Anterior cingulate cortex (tissue), 58 donors: ENCODE measurements at places on chromosomes 3 and 15.

- no peak for DNase-seq
These were observed 85.1 kb downstream of the STAG1 start for GRCh38 chr3:136667081-136667480.

DNA sequence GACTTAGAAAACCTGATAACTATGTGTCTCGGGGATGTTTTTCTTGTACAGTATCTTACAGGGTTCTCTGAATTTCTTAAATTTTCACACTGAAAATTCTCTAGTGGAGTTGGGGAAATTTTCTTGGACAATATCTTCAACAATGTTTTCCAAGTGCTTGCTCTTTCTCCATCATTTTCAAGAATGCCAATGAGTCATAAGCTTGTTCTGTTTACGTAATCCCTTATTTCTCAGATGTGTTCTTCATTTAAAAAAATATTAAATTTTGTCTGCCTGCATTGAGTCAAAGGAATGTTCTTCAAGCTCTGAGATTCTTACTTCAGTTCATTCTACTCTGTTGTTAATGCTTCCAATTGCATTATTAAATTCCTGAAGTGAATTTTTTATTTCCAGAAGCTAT lies 21.9 kb upstream of the PLSCR2 start:
- no peak for DNase-seq

DNA sequence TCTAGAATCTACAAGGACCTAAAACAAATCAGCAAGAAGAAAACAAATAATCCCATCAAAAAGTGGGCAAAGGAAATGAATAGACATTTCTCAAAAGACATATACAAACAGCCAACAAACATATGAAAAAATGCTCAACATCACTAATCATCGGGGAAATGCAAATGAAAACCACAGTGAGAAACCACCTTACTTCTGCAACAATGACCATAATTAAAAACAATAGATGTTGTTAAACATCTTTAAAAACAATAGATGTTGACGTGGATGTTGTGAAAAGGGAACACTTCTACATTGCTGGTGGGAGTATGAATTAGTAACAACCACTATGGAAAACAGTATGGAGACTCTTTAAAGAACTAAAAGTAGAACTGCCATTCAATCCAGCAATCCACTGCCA lies 96.2 kb downstream of the CBLB start:
- DNase-seq, result no peak

DNA sequence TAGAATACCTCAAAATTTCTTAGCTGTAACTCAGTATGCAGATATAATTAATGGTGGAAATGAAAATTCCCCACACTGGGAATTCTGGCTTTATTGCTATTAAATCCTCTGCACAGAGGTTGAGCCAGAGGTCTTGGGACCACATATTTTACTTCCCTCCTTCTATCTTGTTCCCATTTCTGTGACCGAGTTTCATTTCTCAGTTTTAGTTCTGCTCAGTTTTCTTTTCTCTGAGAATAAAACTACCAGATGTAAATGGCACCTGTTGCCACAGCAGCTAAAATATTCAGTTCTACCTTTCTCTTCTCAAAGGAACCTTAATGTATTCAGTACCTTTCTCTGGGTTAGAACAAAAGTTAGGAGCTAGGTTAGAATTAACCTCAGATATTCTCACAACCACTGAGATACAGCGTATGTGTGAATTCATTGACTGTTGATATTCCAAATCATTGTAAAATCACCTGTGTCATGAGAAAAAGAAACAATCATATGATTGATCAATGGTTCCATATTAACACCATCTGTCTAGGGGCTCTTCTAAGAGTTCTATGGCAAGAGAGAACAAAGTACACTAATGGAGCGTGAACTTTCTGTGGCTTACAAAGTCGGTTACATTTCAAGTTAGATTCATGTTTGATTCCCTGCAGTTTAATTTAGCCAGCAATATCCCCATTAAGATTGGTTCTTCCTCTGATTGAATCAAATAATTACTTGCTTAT lies 374.1 kb downstream of the EFHB start:
- DNase-seq, result no peak

DNA sequence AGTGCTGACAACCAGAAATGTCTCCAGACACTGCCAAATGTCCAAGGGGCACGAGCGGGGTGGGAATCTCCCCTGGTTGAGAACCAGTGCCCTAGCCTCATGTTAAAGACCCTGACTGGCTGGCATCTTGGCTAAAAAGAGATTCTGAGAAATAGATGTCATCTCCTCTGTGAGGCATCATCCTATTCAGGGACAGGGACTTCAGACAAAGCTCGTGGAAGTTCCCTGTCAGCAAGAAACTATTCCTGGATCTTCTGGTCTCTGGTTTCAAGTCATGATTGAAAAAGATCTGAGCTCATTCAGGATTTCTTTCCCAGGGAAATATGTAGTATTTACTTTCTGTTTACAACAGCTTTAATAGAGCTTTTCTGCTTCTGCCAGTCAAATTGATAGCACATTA lies 10.8 kb downstream of the WDR5B start:
- no peak for DNase-seq

GRCh38 chr15:64490598-64491259 lies 30.4 kb downstream of the ZNF609 start:
- DNase-seq, result no peak

- no peak for DNase-seq
These were observed 122.8 kb upstream of the PRR20G start for GRCh38 chr3:127410678-127411077.

DNA sequence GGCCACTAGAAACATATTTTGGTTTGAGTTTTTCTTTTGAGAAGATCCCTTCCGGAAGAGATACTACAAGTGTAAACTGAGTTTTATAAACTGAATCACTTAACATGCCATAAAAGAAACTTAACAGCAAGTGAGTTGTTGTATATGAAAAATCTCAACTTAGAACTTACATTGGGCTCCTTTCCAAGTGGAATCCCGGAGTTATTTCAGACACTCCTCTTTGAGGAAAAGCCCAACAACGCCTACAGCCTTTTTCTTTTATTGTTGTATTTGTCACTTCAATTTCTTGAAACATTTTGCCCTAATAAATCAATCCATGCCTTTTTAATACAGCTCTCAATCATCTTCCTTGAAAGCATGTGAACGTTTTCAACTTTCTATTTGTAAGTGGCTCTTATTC lies 137.3 kb downstream of the FEZF2 start:
- DNase-seq, result no peak

GRCh38 chr15:25947323-25948314 lies 84.5 kb upstream of the ATP10A start:
- no peak for DNase-seq

DNA sequence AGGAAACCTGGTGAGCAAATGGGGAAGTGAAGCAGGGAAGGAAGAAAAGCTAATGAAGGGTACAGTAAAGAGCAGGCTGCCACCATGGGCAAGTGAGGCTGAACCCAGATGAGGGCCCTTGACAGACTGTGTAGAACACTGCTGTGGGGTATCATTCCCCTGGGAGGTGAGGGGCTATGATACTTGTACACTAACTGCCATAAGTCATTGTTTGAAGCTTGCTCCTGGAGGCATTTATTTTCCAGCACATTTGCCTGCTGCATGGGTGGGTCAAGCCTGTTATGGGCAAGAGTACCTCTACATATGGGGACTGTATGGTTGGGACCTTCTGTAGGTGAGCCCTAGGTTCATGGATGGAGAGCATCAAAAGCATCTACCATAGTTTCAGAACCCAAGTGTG lies 57.4 kb downstream of the POMGNT2 start:
- DNase-seq, result no peak
